ENCODE measurements at places on chromosomes 16 and 17.

GRCh38 chr16:47973552-47973951, 182.2 kb downstream of the ABCC12 start:
- no peak for DNase-seq

- DNase-seq = no peak
These were observed 86.7 kb downstream of the USP31 start for GRCh38 chr16:23062524-23062923.

DNA sequence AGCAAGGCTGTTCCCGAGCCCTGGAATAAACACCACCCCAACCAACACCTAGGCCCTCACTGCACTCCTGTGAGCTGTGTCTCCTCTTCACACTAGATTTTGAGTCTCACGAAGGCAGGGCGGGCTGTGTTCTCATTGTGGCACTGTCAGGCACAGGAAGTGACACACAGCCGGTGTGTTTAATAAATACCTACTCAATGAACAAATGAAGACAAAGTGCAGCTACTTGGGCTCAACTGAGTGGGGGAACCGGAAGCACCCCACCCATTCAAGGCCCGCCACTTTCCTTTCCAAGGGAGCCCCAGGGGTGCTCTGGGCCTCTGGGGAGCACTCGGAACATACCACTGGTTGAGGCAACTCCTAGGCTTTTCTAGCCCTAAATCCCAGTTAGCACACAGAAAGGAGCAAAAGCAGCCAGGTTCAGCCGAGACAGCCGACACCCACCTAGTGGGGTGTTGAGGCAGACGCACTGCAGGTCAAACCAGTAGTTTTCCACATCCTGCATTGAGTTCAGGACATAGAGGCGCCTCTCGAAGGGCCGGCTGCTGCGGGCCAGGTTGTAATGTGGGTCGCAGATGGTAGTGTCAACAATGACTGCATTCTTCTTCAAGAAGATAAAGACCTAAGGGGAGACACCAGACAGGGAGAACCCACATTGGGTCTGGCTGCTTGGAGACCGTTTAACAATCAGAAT, 57.7 kb downstream of the GTF3C1 start:
- no peak for DNase-seq

GRCh38 chr16:13811834-13812233, 108.1 kb upstream of the ERCC4 start:
- DNase-seq = no peak

DNA sequence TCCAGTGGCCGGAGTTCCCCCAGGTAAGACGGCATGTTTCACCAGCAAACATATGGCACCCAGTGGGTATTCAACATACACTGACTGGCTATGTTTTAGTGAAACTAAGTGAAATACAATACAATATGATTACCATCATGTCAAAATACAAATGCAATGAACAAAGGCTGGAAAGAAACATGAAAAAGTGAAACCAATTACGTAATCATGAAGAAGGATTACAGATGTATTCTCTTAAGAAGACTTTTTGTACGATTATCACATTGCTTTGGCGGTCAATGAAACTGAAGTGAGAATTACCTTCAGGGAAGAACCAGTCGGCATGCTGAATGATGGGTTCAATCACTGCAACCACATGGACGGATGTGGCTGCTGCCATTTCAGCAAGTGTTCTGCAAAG, 71.7 kb downstream of the ARHGAP17 start:
- DNase-seq = no peak

- DNase-seq = peak; percentile 91
These were observed 518 bp downstream of the MT1E start for GRCh38 chr16:56625943-56626654.

DNA sequence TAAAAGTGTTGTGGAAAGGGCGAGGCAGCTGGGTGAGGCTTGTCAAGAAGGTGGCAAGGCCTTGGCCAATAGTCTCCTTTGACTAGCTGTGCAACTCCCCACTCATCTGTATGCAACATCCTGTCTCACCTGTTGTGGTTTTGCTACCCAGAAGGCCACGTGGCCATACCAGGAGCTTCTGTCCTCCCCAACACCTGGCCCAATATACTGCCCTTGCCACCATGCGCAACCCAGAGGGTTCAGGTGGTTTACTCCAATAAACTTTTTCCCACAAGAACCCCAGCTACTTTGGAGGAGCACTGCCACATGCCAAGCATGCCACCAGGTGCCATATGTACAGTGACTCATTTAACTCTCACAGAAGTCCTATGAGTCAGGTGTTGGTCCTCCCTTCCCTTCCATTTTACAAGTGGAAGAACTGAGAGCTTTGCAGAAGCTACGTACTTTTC, 10.2 kb downstream of the MYO19 start:
- DNase-seq = no peak

DNA sequence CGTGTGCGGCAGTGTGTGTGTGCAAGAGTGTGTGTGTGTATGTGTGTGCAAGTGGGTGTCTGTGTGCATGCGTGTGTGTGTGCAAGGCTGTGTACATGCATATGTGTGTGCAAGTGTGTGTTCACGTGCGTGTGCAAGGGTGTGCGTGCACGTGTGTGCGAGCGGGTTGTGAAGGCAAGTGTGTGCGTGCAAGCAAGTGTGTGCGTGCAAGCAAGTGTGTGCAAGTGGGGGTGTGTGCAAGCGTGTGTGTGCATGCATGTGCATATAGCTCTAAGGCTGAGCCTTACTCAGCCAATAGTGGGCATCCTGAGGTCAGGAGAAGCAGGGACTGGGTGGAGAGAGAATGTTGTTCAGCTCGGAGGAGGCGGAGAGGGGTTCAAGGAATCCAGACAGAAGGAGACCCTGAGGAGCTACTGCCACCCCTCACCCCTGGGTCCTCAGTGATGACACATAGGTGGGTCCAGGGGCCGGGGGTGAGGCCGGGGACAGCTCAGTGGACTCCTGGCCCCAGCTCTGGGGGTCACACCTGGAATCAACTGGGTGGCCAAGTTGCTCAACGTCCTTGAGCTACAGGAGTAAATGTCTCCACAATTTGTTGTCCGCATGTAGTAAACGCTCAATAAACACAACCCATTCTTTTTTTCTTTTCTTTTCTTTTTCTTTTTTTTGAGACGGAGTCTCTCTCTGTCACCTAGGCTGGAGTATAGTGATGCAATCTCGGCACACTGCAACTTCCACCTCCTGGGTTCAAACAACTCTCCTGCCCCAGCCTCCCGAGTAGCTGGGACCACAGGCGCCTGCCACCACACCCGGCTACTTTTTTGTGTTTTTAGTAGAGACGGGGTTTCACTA, 1.8 kb downstream of the PRR29 start:
- no peak for DNase-seq

- no peak for DNase-seq
These were observed 5.6 kb upstream of the ST3GAL2 start for GRCh38 chr16:70444249-70445063.

DNA sequence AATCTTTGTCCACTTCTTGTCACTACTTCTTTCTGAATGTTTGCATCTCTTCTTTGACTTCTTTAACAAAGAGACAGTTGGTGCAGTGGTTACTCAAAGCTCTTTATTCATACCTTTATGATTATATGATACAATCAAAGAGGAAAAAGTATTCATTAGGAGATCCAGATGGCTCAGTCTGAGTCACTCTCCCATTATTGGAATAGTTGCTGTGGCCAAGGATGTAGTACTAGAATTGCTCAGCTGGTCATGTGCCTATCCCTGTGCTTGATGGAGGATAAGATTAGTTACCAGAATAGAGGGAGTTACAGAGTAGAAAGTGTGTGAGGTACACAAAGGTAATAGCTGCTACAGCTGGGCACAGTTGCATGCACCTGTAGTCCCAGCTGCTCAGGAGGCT, 18.3 kb downstream of the BCAS3 start:
- no peak for DNase-seq

- no peak for DNase-seq
These were observed 33.9 kb upstream of the PLLP start for GRCh38 chr16:57318240-57318970.

GRCh38 chr16:24279982-24280515, 23.9 kb downstream of the CACNG3 start:
- DNase-seq = no peak

DNA sequence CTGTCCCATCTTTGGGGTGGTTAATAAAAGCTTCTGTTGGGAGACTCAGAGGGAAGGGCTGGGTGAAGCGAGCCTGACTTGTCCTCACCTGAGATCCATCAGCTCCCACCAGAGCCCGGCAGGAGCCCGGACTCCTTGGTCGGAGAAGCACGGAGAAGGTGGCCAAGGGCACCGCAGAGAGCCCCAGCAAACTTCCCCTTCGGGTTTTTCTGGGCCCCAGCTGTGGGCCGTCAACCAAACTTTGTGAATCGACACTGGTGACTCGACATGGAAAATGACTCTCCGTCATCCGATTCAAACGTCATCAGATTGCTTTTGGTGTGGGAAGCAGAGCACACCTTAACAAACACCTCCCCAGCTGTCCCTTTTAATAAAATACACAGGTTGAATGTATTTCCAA, 21.4 kb downstream of the ENPP7 start:
- no peak for DNase-seq

- no peak for DNase-seq
These were observed 15.5 kb downstream of the NEUROD2 start for GRCh38 chr17:39591958-39592954.

- DNase-seq = no peak
These were observed 9.4 kb downstream of the XYLT2 start for GRCh38 chr17:50355336-50355700.

DNA sequence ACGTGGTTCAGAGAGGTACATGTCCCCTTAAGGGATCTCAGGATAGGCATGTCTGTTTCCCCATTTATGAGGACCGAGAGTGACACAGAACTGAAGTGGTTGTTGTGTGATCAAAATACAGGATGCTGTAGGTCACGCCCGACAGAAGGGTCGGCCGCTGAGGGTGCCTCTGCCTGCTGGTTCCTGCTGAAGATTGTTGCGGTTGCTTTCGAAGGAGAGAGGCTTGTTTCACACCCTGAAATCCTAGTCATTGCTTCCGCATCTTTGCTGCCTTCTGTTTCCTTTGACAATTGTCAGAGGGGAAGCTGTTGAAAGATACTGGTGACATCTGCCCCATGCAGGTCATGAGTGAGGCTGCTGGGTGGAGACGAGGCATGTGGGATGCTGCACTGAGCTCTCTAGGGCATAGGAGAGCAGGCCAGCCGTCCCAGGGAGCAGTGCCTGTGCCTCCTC, 3.8 kb upstream of the NAT9 start:
- DNase-seq = peak; percentile 73

GRCh38 chr17:29761040-29761761, 138.5 kb upstream of the CORO6 start:
- DNase-seq = peak; percentile 94

DNA sequence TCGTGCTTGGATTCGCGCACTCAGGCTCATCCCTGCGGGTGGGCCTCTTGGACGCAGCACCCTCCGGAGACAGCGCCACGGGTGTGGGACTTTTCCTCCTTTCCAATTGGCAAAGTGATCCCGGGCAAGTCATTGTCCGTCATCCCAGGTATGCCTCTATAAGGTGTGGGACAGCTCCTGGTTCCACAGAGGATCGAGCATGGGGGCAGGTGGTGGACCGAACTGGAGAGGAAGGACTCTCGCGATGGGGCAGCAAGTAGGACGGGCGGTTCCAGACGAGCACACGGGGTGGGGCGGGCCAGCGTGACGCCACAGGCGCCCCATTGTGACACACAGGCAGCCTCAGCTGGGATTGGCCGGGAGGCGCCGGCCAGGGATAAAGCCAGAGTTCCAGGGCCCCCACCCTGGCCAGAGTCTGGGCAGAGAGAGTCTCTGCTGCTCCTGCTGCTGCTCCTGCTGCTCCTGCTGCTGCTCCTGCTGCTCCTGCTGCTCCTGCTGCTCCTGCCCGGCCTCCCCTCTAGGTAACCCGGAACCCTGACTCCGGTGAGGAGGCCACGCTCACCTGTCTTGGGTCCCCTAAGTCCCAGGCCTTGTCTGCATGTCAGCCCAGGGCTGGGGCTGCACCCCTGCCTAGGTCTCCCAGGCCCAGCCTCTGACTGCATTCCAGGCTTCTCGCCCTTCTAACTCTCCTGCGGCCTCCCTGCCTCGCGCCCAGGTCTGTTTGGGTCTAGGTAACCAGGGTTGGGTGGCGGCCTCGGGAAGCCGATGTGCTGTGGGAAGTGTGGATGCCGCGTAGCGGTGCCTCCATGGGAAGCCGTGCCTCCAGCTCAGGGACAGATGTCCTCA, 38.5 kb upstream of the SLC47A1 start:
- no peak for DNase-seq

- no peak for DNase-seq
These were observed 4.2 kb downstream of the PYCARD start for GRCh38 chr16:31198207-31198882.

GRCh38 chr16:85856079-85856478, 42.9 kb upstream of the IRF8 start:
- DNase-seq = no peak

DNA sequence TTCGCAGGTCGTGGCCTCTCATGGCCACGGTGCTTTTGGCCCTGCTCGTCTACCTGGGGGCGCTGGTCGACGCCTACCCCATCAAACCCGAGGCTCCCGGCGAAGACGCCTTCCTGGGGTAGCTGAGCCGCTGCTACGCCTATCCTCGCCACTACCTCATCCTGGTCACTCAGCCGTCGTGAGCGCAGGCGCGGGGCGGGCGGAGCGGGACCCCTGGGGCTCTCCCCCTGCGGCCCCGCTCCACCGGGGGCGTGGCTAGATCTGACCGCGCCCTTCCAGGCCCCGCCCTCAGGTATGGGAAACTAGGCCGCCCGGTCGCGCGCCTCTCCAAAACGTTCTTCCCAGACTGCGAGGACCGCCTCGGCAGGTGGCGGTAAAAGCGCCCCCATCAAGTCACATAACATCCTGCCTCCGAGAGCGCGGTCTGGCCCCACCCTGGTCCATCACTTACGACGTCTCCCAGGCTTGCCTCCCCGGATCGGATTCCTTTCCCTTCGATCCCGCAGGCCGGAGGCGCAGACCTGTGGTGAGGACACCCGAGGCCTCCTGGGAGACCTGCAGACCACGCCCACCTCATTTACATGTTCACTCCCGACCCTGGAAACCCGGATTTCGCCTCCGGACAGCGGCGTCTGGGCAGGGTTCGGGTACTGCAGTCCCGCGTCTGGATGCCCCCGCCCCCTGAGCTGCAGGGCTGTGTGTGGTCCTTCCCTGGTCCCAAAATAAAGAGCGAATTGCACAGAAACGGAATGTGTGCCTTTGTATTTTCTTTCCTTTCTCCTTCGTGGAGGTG, 91.5 kb upstream of the TMEM97 start:
- DNase-seq = peak; percentile 27

DNA sequence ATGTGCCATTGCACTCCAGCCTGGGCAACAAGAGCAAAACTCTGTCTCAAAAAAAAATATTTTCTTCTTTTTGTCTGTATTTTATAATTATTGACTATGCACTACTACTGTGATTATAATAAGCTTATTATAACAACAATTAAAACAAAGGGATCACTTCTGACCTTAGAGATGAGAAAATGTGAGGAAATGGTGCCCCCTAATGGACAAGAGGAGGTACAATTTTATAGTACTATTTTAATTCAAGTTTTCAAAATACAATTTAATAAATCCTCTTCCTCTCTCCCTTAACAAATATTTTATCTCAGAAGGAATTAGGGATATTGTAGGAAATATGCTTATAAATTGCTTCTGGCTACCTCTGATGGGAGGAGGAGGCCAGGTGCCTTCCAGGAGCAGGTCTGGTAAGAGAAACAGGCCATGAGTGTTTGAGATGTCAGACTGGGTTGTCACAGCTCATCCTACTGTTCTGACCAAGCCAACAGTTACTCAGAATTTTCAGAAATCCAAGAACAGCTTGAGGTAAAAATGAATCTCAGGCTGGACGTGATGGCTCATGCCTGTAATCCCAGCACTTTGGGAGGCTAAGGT, 14.0 kb downstream of the VPS53 start:
- no peak for DNase-seq
